ENCODE measurements at places on chromosomes 12 and 14. TPM values are rescaled to one million over a fixed set of nuclear protein-coding genes. Genes with fewer than 3 reads are reported as not detected.
A peak's percentile ranks its signal among the peaks of the same experiment; 100 is the strongest.

GRCh38 chr12:52836042-52836466 is 1.9 kb upstream of the KRT79 start:
- DNase-seq = no peak

GRCh38 chr14:77024171-77024691 is 4.3 kb downstream of the IRF2BPL start:
- no peak for DNase-seq

GRCh38 chr12:127284870-127285431 is 982.0 kb upstream of the TMEM132C start:
- DNase-seq = no peak

DNA sequence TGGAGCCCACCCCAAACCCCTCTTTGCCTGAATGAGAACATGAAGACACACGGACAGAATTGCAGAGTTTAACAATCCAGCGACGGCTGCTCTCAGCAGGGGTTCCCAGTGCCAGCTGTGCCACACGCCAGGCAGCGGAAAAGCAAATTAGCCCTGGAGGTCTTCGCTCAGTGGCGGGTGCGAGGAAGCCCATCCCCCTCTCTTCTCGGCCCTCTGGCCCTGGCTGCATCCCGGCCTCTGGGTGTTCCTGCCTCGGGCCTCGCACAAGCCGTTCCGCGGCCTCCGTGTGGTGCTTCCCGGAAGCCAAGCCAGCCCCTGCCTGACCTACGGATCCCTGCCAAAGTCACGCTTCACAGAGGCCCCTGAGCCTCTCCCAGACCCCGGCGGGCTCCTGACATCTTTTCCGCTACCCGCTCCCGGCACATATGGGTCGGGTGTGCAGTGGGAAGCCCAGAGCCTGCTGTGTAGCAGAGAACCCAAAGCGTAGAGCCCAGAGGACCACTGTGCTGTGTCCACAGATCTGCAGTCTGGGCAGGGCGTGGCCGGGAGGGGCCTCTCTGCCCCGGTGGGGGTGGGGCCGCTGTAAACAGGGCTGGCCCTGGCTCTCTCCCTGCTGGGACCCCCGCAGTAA is 70.7 kb upstream of the GALNT9 start:
- DNase-seq = no peak

DNA sequence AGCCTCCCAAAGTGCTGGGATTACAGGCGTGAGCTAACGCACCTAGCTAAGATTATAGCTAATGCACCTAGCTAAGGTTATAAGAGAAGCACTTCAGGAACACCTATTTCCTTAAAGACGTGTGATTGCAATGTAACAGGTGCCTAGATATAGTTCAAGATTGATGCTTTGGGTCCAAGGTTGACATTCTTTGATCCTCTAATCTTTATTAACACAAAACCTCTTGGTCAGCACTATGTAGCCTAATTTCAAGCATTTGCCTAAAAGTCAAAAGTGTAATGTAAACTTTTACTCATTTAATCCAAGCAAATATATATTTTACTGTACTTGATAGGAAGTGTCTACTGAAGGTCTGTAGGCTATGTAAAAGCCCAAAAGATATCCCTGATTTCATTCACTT is 36.5 kb downstream of the SCFD1 start:
- DNase-seq = no peak

DNA sequence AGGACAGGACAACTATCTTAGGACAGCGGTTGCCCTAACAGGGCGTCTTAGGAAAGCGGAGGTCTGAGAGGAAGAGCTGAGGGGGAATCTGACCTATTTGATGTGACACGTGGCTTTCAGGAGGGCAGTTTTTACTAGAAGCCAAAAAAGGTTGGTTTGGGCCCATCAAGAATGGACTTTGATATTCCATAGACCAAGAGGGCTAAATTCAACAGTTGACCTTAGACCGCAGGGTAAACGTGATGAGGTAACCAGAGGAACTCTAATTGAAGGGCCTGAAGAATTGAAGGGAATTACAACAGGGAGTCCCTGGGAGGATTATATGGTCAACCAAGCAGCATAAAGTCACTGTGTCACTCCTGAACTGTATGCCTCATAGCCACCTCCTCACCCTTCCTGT is 11.5 kb downstream of the C1S start:
- DNase-seq = no peak

- no peak for DNase-seq
These were observed 22.4 kb upstream of the LRRK2 start for GRCh38 chr12:40202095-40203059.

DNA sequence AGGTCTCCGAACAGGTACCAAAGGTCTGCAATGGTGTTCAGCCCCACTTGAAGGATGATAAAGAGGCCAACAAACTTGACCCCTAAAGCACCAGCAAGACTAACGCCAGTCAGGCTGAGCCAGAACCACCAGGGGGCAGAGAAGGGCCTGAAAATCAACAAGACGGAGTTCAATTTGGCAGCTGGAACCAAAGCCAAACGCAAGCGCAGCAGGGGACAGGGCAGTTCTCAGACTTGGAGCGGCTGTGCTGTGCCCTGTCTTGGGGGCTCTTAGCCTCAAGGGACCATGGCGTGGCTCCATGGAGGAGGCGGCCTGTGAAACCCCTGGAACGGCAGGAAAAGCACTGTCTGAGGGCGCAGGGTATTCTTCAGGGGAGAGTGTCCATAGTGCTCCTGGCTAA is 19.6 kb downstream of the POMT2 start:
- peak; percentile 54 for DNase-seq

The ITPR2 gene
- total RNA-seq = 28.1 TPM

Data from frontal cortex (tissue), 4 donors.